Urinary bladder (tissue), 4 donors: ENCODE measurements at places on chromosomes 4 and X.

- peak; percentile 15 for DNase-seq
Observed at GRCh38 chrX:47316276-47317025, 53.9 kb upstream of the ZNF157 start.

GRCh38 chr4:2266181-2266580 lies 4.3 kb upstream of the MXD4 start:
- DNase-seq = no peak

- DNase-seq = no peak
Observed at GRCh38 chr4:139767168-139767567, 101.5 kb downstream of the MGST2 start.

- no peak for DNase-seq
Observed at GRCh38 chr4:76257824-76258223, 6.3 kb downstream of the FAM47E start.

DNA sequence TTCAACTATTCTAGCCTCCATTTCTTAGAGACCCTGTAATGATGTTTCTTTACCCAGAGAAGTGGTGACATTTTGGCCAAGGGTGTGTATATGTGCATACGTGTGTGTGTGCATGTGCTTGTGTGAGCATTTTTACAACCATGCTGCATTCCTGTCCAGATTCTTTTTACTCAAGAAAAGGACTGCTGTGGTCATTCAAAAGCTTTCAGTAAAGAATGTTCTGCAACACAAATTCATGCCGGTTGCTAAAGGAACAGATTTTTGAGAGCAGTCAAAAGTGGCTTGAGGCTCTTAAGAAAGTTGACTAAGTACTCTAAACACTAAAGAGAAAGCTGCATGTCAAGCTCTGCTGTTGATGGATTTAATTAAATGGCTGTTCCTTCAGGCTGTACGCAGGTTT lies 65.0 kb upstream of the FMR1 start:
- no peak for DNase-seq

DNA sequence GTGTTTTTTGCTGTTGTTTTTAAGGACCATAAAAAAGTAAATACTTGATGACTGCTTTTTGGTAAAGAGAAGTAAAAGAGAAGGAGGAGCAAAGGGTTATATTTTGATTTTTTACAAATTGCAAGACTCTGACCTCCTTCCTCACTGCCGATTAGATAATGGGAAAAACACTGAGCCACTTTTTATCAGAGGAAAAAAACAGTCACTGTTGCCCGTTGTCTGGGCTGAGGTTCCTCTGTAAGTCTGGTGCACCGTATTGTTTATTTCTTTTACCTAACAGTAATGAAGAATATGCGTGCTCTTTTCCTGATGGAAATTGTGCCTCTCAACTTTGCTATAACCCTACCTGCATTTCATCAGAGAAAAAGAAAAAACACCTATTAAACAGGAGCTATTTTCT lies 178.7 kb upstream of the EMCN start:
- no peak for DNase-seq

DNA sequence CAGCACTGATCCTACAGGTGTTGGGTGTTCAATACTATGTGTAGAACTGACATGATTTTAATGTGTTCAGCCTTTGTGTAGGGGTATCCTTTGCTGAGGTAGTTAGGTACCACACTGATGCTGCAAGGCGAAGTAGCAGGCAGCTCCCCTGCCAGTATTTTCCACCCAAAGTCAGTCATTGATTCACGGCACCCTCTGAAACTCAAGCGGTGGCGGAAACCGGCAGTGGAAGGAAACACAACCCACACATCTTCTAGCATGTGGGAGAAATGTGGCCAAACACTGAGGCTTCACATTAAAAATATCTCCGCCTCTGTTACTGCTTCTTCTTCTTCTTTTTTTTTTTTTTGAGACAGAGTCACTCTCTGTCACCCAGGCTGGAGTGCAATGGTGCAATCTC lies 126.3 kb downstream of the AASDH start:
- no peak for DNase-seq

- DNase-seq = peak; percentile 17
Observed at GRCh38 chr4:122602277-122603142, 18.4 kb downstream of the IL21 start.

DNA sequence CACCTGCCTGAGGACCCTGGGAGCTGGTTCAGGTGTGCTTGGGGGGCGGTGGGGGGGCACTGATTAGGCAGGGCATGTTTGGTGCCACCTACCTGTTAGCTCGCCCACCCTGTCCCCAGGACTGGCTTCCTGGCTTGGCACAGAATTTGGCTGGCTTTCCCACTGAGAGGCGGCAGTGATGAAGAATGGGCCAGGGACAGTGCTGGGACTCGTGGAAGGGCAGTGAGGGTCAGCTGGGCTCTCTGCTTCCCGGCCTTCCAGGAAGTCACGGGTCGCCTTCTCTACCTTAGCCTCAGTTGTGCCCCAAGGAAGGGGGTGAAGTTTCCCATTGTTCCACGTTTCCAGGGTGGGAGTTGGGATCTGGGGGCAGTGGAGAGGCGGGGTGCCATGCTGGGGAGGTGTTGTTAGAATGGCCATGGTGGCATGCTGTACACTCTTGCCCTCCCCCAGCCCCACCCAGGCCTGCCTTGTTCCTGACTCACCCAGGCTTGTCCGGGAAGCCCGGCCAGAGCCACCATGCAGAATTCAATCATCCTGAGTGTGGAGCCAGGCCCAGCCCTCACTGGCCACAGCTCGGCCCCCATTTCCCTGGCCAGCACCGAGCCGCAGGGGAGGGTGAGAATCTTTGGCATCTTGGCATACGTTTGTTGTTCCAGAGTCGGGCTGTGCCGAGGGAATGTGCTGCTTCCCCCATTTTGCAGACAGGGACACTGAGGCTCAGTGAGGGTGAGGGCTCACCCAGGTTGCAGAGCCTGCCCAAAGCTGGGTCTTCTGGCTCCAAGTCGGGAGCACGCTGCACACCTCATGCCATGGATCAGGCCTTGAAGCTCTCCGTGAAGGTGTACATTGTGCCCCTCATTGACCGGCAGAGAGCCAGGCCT lies 21.9 kb upstream of the GPR78 start:
- no peak for DNase-seq

DNA sequence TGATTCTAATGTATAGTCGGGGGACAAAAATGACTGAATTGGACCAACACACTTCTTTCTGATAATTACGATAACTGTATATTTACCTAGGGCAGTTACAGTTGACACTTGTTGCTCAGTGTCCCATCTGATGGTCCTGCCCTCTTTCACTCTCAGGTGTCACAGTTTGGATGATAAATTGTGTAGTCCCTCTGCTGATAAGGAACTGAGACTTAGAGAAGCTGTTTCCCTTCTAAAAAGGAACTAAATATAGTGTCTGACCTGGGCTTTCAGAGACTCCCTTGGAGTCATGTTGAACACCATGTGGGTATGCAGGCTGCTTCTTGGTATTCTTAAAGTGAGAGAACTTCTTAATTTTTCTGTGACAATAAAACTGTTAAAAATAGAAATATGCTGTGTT lies 23.7 kb upstream of the PNPLA4 start:
- no peak for DNase-seq

- no peak for DNase-seq
Observed at GRCh38 chrX:133881007-133881406, 104.4 kb downstream of the GPC3 start.

DNA sequence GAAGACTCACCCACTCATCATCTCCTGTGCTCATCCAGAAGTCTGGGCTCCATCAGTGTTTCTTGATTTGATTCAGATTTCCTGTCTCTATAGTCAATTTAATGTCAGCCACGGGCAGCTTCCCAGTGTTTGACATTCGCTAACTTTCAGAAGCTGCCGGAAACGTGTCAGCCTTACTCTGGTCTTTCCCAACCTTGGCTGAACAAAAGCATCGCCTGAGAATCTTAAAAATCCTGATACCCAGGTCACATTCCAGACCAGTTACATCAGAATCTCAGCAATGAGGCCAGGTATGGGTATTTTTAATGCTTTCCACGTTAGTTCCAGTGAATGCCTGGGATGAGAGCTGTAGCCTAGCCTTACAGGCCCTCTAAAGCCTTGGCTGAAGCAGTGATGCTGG lies 233.8 kb downstream of the FRMPD4 start:
- DNase-seq = no peak

- DNase-seq = no peak
Observed at GRCh38 chr4:61296144-61296543, 96.0 kb downstream of the ADGRL3 start.

DNA sequence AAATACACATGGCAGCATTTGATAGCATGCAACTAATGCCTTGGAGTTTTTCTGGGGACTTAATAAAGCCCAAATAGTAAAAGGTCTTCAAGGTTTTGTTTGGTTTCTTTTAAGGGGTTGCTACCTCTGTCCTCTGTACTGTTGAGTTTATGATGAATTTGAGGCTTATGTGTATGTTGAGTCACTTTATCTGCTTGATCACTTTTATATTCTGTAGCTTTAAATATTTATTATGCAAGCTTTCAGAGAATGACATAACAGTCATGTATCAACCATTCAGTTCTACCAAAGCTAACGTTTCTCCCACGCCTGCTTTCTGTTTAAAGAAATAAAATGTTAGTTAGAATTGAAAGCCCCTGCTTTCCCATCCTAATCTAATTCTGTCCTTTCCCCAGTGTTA lies 122.2 kb downstream of the NHS start:
- no peak for DNase-seq

DNA sequence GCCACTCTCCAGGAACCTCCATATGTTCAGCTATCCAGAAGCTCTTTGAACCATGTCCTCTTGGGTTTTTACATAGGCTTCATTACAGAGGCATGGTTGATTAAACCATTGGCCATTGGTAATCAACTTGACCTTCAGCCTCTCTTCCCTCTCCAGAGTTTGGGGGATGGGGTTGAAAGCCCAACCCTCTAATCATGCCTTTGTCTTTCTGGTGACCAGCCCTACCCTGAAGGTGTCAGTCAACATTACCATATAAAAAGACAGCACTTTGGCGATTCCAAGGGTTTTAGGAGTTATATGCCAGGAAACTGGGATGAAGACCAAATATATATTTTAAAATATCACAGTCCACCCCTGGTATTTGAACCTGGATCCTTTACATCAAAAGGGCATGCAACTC lies 222.5 kb downstream of the CHIC1 start:
- no peak for DNase-seq

GRCh38 chrX:45232139-45232538 lies 31.5 kb upstream of the DIPK2B start:
- DNase-seq = no peak

- no peak for DNase-seq
Observed at GRCh38 chrX:68508799-68509198, 9.9 kb downstream of the YIPF6 start.

DNA sequence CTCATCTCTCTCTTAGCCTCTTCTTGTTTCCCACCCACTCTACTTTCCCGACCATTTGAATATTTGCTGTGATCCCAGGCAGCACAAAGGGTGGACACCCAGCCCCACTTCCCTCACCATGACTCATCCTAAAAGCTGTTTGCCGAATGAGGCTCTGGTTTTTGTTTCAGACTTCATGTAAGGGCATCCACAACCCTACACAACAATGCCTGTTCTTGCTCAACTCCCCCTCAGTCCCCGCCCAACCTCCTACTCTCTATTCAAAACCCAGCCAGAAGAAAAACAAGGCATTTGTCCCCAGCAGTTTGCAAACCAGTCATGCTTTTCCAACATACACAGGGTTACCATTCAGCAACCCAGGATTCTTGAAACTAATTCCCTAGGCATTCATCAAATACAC lies 516.5 kb upstream of the CNKSR2 start:
- DNase-seq = no peak

DNA sequence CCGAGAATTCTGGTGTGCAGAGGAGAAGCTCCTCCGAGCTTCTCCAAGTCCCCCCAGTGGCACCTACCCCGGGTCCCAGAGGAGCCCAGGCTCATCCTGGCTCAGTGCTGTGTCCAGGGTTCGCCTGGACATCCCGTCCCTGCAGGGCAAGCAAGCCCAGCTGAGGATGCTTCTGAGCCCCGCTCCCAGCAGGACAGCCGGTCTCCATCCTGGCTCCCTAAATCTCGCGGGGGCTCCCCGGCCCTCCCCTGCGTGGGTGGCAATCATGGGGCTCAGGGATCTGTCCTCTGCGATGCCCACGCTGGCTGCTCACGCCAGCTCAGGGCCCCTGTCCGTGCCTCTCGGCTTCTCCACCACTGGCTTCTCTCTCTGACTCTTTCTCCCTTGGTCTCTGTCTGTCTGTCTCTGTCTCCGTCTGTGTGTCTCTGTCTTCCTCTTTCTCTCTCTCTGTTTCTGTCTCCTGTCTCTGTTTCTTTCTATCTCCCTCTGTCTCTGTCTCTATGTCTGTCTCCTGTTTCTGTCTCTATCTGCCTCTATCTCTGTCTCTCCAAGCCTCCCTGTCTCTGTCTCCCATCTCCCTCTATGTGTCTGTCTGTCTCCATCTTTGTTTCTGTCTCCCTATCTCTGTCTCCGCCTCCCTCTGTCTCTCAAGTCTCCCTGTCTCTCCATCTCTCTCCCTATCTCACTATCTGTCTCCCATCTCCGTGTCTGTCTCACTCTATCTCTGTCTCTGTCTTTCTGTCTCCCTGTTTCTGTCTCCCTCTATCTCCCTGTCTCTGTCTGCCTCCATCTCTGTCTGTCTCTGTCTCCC lies 27.8 kb upstream of the SLC25A6 start:
- DNase-seq = no peak

- DNase-seq = no peak
Observed at GRCh38 chrX:43559644-43560043, 96.5 kb upstream of the MAOA start.

GRCh38 chr4:152885185-152885584 lies 50.9 kb upstream of the FHDC1 start:
- no peak for DNase-seq

DNA sequence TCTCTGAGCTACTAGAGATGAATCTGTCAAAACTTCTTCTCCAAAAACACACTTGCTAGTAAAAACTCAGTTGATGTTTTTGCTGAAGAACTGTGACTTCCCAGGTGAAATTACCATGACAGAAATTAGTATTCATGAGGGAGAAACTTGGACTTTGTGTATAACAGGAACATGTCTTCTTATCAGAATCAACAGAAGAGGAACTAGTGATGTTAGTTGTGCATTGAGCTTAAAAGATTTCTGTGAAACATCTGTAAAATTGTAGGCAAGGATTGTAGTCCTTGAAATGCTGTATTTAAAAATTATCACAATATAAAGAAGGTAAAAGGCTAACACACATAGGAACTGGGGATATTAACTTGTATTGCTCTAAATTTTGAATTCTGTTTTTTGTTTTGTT lies 11.3 kb downstream of the FAM241A start:
- DNase-seq = no peak

DNA sequence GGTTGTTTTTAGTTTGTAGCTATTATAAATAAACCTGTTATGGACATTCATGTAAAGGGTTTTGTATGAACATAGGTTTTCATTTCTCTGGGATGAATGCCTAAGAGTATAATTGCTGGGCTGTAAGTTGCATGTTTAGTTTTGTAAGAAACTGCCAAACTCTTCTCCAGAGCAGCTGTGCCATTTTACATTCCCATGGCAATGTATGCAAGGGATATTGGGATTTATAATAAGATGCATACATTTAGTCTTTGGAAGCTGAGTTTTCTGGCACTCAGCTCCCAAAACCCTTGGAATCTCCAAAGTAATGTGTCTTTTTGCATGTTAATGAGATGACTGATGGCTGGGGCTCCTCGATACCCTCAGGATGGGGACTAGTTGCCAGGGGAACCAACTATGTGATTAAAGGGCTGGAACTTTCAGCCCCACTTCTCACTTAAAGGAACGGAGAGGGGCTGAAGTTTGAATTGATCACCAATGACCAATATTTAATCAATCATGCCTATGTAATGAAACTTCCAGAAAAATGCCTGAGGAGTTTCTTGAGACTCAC lies 44.0 kb downstream of the SERTM2 start:
- no peak for DNase-seq

GRCh38 chr4:168679397-168679796 lies 182.5 kb downstream of the PALLD start:
- no peak for DNase-seq

- DNase-seq = no peak
Observed at GRCh38 chr4:38306482-38307071, 346.4 kb downstream of the PTTG2 start.
